ENCODE measurements at places on chromosomes 4 and X. TPM values are rescaled to one million over a fixed set of nuclear protein-coding genes. Genes with fewer than 3 reads are reported as not detected.

DNA sequence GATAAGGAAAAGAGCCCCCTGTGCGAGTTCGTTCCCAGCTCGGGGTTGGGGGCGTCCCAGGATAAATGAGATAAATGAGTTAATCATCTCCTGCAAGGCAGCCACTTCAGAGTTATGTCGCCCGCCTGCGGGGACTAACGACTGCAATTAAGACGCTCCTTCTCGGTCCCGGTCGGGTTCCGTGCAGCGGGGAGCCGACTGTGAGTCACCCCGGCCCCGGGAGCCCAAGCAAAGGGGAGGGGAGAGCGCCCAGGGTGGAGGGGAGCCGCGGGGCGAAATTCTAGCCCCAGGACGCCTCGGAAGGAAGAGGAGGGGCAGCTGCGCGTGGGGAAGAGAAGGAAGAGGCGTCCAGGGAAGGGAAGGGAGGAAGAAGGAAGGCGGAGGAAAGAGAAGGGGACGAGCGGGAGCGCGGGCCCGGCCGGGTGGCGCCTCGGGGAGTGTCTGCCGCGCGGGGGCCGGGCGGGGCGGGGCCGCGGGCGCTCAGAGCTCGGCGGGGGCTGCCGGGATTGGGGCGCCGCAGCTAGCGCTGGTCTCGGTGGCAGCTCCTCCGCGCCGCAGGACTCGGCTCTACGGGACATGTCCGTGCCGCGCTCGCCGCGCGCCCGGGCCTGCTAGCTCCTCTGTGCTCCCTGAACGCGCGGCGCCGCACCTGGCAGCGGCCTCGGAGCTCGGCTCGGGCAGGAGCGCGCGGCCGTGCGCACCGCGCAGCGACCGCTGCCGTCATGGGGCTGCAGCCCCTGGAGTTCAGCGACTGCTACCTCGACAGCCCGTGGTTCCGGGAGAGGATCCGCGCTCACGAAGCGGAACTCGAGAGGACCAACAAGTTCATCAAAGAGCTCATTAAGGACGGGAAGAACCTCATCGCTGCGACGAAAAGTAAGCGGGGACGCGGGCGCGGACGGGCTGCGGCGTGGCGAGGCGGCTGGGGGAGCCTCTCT, at the start of gene ARHGAP10:
TSS of gene ARHGAP10 (plus strand) at position 509 of the 938 bp plus-strand sequence. CDS start at position 723, 214 bp downstream.
- peak; percentile 48 for DNase-seq

- no peak for DNase-seq
Observed at GRCh38 chrX:48751343-48751742, 10.2 kb upstream of the GLOD5 start.

CCNA2 gene
- 33.6 TPM for polyA plus RNA-seq

DNA sequence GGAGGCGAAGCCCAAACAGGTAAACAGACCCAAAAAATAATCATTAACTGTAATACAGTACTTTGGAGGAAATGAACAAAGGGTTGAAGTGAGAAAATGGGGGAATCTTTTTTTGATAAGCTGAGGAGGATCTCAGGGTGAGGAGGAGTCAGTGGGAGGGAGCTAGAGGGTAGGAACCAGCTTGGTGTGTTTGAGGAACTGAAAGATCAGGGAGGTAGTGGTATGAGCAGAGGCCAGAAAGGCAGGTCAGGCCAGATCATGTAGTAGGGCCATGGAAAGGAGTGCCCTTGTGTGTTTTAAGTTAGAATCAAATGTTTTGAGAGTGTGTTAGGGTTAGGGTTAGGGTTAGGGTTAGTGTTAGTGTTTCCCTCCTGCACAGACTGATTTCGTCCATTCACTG, 48.8 kb downstream of the PPP2R2C start:
- no peak for DNase-seq

NR3C2 gene
- 17.8 TPM for polyA plus RNA-seq

TREX2 gene
- 0.24 TPM for polyA plus RNA-seq

DNA sequence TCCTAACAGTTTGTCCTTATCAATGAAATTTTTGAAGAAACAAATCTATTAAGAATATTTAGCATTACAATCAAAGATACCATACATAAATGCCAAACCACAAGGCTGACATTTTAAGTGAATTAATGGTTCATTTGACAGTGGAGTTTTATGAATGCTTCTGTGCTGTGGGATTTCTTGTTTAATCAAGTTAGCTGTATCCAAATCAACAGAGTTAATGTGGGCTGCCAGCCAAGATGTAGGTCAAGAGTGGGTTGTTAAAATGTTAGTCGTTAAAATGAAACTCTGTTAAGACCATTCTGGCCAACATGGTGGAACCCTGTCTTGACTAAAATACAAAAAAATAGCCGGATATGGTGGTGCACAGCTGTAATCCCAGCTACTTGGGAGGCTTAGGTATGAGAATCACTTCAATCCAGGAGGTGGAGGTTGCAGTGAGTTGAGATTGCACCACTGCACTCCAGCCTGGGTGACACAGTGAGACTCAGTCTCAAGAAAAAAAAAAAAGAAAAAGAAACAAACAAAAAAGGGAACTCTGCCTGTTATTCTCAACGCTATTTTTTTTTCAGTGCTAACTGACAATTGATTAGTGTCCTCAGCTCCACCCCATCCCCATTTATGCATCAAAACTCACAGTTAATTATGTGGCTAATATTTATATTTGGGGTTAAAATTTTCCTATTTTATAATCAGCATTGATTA, 20.2 kb downstream of the GPAT3 start:
- DNase-seq = no peak

DNA sequence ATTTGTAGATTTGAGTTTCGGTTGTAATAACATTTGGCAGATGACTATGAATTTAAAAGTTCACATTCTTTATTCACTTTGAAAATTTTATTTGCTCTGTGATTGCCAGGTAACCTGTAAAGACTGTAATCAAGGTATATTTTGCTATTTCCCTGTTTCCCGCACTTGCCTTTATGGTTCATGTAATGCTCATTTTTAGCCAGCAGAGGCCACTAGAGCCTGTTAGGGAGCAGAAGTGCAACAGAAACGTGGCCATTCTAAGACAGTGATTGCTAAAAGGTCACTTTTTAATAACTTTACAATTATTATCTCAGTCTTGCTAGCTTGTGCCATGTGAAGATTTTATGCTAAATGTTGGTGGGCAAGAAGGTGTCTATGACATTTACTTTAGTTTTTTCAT, 12.4 kb downstream of the YIPF6 start:
- DNase-seq = no peak

DNA sequence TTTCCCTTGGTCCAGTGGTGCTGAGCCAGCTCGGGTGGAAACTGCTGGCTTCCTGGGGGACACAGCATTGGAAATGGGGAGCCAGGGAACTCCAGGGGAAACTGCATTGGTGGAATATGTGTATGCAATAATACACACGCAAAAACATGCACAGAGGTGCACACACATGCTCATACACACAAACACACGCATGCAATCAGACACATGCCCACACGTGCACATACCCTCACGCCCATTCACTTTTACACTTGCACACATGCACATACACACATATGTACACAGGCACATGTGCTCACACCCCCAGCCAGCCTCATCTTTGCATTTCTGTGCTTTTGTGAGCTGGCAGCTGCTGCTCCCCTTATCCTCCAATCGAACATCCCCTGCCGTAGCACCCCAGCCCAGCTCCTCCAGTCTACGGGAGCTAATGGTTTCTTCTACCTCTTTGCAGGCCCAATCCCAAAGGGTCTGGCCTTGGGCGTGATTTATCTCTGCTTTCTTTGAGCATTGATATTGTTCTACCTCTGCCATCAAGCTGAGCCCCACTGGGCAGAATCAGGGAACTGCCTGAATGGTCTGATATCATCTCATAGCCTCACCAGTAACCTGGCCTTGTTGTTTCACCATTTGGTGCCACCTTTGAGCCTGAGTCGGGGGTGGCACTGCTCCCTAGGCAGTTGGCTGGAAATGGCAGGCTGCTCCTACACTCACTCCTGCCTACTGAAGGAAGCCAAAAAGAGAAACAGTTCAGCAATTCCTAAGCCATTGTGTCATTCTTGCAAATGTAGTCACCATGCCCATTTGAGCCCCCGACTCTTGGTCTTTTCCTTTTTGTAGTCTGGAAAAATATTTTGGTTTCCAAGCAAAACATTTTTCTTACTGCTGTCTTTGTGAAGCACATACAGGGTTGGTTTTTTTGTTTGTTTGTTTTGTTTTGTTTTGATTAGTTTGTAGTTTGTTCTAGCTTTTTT, 104.4 kb upstream of the MAMLD1 start:
- DNase-seq = no peak

EVC gene
- polyA plus RNA-seq = 36.2 TPM

- no peak for DNase-seq
Observed at GRCh38 chrX:16897445-16897844, 27.3 kb upstream of the RBBP7 start.

DNA sequence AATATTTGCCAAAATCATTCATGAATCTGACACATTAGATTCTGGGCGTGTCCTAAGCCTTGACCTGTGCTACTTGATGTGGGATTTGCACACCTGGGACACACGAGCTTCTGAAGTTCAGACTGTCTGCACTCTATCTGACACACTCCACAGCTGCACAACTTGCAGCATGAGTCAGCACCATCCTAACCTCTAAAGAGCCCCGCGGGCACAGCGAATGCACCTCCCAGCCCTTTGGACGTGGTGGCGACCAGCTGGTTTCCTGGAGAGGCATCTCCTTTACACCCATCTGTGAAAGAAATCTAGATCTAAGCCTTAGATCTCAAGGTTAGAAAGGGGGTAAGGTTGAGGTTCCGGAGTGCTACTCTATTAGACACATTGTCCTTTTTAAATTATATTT, 69.2 kb downstream of the SORBS2 start:
- no peak for DNase-seq

- DNase-seq = no peak
Observed at GRCh38 chrX:17464194-17464593, 89.2 kb downstream of the NHS start.

DNA sequence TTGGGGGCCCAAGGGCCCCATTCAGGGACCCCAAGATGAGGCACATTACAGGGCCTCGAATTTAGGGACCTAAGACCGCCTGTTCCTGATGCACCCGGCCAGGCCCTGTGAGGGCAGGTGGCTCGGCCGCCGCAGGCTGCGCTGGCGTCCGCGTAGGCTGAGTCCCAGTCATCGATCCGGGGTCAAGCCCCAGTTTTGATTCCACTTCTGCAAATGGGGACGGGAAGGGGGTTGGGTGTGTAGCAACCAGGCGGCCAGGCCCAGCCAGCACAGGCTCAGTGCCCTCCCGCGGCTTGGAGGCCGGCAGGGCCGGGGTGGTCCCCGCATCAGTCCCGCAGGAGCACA, 327 bp downstream of the PNPLA4 start:
- no peak for DNase-seq

DNA sequence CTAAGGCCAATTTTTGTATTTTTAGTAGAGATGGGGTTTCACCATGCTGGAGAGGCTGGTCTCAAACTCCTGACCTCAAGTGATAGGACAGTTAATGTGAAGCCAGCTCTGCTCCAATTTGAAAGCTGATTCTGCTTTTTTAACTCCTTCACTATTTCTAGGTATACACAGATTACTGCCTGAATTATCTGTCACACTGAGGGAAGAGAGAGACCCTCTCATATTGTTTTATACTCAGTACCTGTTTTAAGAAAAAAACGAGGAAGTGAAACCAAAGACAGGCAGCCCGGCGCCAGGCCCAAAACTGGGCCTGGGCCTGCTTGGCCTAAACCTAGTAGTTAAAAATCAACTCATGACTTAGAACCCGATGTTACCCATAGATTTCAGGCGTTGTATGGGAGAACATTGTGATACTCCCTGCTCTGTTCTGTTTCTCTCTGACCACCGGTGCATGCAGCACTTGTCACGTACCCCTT, 1601.5 kb upstream of the PCDH10 start:
- DNase-seq = no peak

- no peak for DNase-seq
Observed at GRCh38 chr4:78138252-78138651, 81.1 kb downstream of the FRAS1 start.

GRCh38 chrX:96924581-96924980, 40.9 kb downstream of the RPA4 start:
- no peak for DNase-seq

DNA sequence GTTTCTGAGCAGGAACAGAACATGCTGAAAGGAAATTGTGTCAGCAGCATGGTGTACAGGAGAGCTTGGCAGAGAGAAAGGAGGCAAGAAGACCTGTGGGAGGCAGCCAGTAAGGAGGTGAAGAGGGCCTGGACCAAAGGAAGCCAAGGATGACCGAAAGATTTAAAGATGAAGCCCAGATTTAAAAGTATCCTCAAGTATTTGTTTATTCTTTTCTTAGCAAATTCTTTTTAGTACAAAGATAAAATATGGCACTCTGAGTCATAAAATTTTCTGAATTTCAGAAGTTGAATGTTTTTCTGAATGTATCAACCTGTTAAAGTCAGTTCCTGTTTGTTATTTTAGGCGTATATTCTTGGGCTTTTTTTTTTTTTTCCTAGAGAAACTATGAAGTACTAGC, 3.5 kb downstream of the PKD2 start:
- DNase-seq = no peak

DNA sequence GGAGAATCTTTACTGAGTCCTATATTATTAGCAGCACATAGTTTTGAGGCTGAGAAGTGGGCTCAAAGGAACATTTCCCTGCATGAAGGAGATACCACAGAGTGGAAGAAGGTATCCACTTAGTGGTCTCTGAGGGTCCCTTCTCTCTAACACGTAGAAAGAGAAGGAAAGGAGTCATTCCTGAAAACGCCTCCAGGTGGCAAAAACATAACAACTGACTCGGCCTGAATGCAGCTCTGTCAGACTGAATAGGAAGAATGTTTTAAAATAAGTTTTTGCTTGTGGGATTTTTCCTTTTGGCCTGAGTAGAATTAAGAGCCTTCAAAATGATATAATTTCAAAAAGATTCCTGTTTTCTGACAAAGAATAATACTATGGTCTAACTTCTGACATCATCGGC, 23.3 kb downstream of the RPGR start:
- DNase-seq = no peak

PWWP3B gene
- 3.4 TPM for polyA plus RNA-seq

DNA sequence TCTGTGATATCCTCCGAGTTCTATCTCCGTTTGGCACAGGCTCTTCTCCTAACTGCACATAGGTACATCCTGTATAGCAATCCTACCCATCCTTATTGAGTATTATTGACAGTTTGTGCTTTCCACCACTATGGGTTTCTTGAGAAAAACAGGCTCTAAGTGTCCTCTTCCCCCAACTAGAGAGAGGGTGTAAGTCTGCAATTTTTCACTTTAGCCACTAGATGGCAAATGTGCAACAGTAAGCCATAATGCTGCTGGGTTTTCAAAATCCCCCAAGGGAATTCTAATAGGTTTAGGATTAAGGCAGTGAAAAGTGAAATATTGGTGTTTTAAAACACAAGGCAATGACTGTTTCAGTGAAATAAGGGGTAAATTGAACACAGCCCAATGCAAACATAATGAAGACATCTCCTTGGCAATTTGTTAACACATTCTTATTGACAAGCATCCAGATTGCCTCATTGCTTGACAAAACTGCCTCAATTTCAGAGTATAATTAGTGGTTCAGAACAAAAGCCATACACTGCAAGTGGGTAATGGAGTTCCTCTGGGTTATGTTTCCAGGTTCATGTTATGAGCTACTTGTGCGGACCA, 239.0 kb upstream of the HTR2C start:
- no peak for DNase-seq

SSX3 gene
- not detected for polyA plus RNA-seq

BEX1 gene
- polyA plus RNA-seq = 79.0 TPM
